ENCODE measurements at places on chromosomes 1 and 21. TPM values are rescaled to one million over a fixed set of nuclear protein-coding genes. Genes with fewer than 3 reads are reported as not detected.
A peak's percentile ranks its signal among the peaks of the same experiment; 100 is the strongest.

The BARHL2 gene
- total RNA-seq = not detected

The OTUD7B gene
- 14.5 TPM for total RNA-seq

The IL20 gene
- not detected for total RNA-seq

The GBP7 gene
- not detected for total RNA-seq

The NTMT2 gene
- total RNA-seq = not detected

The CNR2 gene
- not detected for total RNA-seq

GRCh38 chr21:25934771-25935224 is 200.0 kb downstream of the GABPA start:
- H3K36me3 ChIP-seq = no peaks in the 10 kb centered on the region
- H3K27me3 ChIP-seq = no peaks in the 10 kb centered on the region
- no peak for DNase-seq
- H3K4me3 ChIP-seq = no peak overlapping the region

GRCh38 chr1:245272676-245273075 is 117.9 kb downstream of the KIF26B start:
- no peak for DNase-seq
- H3K4me3 ChIP-seq = no peak overlapping the region
- H3K4me1 ChIP-seq = no peaks in the 10 kb centered on the region
- H3K27me3 ChIP-seq = no peaks in the 10 kb centered on the region
- H3K36me3 ChIP-seq = no peaks in the 10 kb centered on the region

GRCh38 chr1:86380257-86380861 is 15.8 kb downstream of the ODF2L start:
- no peak for DNase-seq
- no peak overlapping the region for H3K27ac ChIP-seq
- no peaks in the 10 kb centered on the region for H3K27me3 ChIP-seq
- H3K4me3 ChIP-seq = no peak overlapping the region
- no peaks in the 10 kb centered on the region for H3K4me1 ChIP-seq

GRCh38 chr1:11321656-11322491 is 48.9 kb downstream of the UBIAD1 start:
- DNase-seq = no peak
- H3K36me3 ChIP-seq = no peaks in the 10 kb centered on the region
- H3K27ac ChIP-seq = no peak overlapping the region
- H3K4me1 ChIP-seq = no peaks in the 10 kb centered on the region

DNA sequence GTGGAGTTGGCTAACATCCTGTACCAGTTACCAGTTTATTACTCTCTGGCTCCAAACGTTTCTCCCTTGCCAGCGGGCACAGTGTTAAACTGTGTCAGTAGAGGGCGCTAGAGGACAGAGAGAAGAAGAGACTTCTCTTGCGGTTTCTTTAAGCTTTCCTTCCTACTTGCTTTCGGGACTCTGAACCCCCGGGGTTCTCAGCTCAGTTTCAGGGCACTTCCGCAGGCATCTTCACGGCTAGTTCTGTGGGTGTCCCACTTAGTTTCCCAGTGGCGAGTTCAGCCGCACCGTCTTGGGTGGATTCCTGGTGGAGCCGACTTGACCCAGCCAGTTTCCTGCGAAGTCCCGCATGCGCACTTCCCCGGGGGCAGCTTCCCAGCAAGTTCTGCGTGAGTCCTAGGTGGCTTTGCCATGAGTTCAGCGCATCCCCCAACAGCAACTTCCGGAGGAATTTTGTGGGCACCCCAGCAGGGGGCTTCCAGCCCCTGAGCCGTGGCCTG is 37.9 kb upstream of the BTG2 start:
- H3K36me3 ChIP-seq = no peaks in the 10 kb centered on the region
- no peaks in the 10 kb centered on the region for H3K27me3 ChIP-seq

DNA sequence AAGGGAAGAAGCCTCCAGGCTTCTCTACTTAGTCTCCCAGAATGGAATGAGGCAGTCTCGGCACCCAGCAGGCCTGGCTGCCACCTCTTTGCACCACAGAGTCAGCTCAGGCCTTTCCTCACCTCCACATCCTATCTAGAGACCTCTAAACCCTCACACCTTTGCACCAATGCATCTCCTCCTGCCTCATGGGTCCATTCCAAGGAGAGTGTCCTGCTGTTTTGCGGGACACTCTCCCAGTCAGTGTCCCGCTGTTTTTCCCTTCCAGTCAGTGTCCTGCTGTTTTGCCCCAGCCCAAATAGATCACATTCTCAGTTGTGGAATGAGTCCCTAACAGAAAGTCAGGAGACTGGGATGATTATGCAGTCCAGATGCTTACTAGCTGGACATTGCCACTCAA is 185.6 kb upstream of the CAMK1G start:
- H3K4me1 ChIP-seq = peaks cover 42% of the 10 kb centered on the region
- no peaks in the 10 kb centered on the region for H3K36me3 ChIP-seq
- H3K27ac ChIP-seq = peak overlapping the region; percentile 16
- no peak overlapping the region for H3K4me3 ChIP-seq
- H3K27me3 ChIP-seq = no peaks in the 10 kb centered on the region

DNA sequence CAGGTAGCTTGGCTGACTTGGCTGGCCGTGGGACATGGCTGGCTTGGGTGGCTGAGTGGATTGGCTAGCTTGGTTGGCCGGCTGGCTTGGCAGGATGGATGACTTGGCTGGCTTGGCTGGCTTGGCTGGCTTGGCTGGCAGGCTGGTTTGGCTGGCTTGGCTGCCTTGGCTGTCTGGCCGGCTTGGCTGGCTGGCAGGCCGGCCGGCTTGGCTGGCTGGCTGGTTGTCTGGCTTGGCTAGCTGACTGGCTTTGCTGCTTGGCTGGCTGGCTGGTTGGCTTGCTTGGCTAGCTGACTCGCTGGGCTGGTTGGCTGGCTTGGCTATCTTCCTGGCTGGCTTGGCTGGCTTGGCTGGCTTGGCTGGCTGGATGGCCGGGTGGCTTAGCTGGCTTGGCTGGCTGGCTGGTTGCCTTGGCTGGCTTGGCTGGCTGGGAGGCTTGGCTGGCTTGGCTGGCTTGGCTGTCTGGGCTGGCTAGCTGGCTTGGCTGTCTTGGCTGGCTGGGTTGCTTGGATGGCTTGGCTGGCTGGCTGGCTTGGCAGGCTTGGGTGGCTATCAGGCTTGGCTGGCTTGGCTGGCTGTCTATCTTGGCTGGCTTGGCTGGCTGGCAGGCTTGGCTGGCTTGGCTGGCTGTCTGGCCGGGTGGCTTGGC is 129.7 kb upstream of the FAM72C start:
- H3K27ac ChIP-seq = no peak overlapping the region
- H3K4me1 ChIP-seq = no peaks in the 10 kb centered on the region
- peak; percentile 97 for DNase-seq
